Stimulated activated CD4-positive, alpha-beta T cell treated with anti-CD3 and anti-CD28 coated beads, Interleukin-1b, Interleukin-23, amount 100 ng/mL, for 1 hour (primary cell): ENCODE measurements at places on chromosomes 4 and X.

GRCh38 chr4:48944756-48945241, 38.2 kb upstream of the OCIAD2 start:
- DNase-seq = no peak

DNA sequence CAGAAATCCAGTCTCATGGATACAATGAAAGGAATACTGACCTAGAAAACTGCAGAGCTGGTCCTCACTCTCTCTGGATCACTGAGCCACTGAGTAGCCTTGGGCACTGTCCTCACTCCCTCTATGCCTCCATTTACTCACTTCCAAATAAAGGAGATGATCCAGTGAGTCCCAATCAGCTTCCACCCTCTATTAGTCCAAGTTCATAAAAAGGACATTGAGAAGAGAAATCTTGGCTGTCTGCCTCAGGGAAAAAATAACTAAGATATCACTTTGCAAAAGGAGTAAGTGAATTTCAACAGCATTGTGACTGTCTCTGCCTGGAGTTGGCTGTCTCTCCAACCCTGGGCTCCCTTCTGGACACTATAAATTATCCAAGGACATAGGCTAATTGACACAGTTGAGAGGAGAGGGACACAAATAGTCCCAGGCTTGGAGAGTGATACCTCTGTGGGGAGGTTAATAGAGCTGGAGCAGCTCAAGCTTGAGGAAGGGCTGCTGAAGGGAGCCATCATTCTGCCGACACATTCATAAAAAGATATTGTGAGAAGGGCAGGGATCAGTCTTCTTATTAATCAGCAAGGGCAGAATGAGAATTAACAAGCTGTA, 572.3 kb downstream of the RAB28 start:
- no peak for DNase-seq

DNA sequence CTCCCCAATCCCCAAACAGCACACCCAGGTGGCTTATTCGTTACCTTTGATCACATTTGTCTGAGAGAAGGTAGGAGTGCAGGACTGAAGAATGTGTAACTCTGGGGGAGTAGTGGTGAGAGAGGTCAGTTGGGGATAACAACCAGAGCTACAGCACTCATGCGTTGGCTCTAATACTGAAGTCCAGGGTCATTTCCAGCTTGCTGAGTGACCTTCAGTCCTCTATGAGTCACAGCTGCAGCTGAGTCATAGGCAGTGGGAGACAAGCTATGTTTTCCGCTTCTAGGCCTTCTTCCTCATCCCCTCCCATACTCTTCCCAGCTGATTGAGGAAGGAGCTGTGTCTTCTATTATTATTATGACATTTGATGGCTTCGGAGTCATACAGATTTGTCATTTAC, 31.6 kb upstream of the CT47C1 start:
- no peak for DNase-seq

- DNase-seq = no peak
Observed at GRCh38 chr4:73864365-73864764, 4.8 kb upstream of the CXCL1 start.

GRCh38 chr4:6500481-6501140, 28.2 kb upstream of the PPP2R2C start:
- no peak for DNase-seq

DNA sequence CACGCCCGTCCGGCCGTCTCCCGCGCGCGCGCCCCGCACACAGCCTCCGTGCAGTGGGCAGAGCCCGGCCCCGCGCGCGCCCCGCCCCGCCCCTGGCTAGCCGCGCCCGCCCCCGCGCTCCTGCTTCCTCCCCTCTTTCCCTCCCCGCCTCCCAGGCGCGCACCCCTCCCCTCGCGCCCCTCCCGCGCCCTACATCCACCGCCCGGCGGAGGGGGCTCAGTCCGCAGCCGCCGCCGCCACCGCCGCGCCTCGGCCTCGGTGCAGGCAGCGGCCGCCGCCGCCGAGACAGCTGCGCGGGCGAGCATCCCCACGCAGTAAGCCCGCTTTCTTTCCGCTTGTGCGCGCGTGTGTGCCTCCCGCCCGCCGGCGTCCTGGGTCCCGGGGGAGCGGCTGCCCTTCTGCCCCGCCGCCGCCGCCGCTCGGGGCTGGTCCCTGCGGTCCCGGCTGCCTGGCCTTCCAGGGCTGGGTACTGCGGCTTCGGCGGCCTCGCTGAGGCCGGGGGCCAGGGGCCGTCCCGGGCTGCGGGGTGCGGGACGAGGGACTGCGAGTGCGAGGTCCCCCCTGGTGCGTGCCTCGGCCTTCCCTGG, at the start of gene FHL1:
Gene FHL1 (plus strand): TSS at position 219 of the 587 bp plus-strand sequence.
- peak; percentile 21 for DNase-seq

GRCh38 chr4:123506011-123506695, 109.6 kb downstream of the SPRY1 start:
- DNase-seq = no peak

DNA sequence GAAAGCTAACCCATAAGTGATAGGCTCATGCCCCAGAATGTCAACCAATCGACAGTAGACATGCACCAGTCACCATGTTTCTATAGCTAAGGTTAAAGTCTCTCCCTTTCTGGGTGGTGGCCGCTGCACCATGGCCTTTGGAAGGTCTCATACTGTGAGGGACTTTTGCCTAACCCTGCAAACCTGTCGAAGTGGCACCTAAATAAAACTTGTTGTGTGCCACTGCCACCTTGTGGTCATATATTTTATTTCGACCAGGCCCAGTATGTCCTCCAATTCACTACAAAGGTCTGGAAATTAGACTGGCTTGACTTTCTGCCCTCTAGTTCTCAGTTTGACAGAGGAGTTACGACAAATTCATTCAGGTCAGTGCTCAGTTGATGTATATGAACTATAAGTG, 163.1 kb downstream of the SMARCA1 start:
- no peak for DNase-seq

- no peak for DNase-seq
Observed at GRCh38 chr4:118344801-118345200, 8.0 kb downstream of the PRSS12 start.

GRCh38 chr4:48668254-48669017, 111.6 kb downstream of the FRYL start:
- no peak for DNase-seq

- no peak for DNase-seq
Observed at GRCh38 chrX:42680666-42681065, 97.3 kb downstream of the PPP1R2C start.

DNA sequence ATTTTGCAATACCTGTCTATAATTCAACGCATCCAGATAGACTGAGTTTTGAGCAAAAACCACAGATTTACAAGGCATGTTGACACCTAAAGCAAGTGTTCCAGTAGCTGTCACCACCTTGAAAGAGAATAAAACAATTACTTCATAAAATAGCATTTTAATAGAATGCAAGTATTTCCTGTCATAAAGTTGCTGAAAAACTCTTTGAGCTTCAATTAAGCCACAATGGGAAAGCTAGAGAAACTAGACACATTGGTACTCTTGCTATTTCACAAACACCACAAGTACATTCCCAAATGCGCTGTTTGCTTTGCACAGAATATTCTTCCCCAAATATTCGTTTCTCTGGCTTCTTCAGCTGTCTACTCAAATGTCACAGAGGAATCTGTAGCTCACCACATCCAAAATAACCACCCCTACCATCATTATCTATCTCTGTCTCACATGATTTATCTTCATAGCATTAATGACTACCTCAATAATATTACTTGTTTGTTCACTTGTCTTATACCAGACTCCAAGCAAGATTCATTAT, 70.3 kb downstream of the DDX60 start:
- no peak for DNase-seq

GRCh38 chr4:129515356-129515755, 419.4 kb downstream of the C4orf33 start:
- DNase-seq = no peak

- DNase-seq = no peak
Observed at GRCh38 chr4:10019521-10020051, 1.7 kb downstream of the SLC2A9 start.

DNA sequence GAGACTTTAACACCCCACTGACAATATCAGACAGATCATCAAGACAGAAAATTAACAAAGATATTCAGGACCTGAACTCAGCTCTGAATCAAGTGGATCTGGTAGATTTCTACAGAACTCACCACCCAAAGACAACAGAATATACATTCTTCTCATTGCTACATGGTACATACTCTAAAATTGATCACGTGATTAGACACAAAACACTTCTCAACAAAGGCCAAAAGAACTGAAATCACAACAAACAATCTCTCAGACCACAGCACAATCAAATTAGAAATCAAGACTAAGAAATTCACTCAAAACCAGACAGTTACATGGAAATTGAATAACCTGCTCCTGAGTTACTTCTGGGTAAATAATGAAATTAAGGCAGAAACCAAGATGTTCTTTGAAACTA, 49.6 kb downstream of the DACH2 start:
- DNase-seq = no peak

DNA sequence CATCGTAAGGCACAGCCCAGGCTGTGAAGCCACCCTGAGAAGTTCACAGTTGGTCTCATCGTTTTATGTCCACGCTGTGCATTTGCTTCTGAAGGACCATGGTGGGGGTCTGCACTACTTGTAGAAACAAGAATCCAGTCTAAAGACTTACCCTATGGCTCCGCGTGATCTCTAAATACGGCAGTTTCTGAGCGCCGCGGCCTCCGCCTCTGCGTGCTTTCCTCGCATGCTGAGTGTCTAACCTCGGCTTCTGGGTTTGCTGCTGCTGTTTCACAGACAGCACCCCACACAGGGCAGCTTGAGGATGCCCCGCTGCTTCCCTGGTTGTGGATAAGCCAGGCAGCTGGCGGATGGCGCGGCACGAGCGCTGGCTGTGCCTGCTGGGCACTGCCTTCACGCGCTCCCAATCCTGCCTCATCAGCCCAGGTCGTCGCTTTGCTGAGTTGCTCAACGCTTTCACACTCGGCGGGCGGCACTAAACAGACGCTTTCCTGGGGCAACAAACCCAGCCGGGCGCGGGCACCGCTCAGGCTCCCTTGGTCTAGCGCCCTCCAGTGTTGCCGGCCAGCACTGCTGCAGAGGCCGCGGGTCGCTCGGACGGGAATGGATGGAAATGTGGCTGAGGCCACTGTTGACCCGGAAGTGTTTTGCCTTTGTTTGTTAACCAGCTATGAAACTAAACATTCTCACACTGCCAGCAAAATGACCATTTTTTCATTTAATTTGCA, 39.2 kb downstream of the FGFRL1 start:
- DNase-seq = no peak

DNA sequence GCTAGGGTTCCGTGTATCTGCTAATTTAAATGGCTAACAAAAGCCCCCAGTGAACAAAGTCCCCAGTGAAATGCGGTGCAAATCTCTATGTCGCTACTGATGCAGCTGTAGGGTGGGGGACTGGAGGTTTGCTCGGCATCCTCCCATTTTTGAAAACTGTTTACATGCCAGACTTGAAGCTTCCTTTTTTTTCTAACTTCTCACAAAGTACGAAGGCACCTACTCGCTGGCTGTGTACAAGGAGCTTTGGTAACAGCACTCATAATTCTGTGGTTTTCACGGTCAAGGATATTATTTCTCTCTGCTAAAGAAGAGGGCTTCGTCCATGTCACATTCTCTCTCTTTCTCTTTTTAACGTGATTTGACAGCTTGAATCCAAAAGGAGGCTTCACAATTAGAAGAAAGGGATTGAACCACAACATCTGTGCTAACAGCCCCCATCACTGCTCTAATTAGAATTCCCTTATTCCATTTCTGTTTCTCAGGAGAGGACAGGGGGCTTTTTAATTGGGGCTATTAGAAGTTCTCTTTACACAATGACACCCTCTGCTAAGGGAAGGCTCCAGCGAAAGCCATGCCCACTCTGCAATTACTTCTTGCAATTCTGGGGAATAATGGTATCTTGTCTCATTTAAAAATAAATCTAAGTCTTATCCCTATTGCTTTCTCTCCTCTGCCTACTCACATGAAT, 46.7 kb downstream of the TMEM156 start:
- DNase-seq = no peak

- DNase-seq = no peak
Observed at GRCh38 chrX:2266445-2267349, 234.1 kb downstream of the DHRSX start.

DNA sequence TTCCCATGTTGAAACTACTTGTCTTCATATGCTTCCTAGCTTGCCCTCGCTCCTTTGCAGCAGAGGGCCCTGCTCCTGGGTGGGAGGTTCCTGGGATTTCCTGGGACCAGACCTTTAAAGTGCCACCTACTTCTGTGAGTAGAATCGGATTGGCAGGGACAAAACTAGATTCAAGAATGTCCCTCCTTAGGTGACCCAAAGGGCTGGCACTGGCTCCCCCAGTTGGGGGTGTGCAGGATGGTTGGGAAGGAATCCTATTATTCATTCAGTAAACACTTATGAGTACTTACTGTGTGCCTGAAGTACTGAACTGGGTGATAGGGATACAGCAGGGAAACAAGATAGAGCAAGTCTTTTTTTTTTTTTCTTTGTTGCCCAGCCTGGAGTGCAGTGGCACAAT, 2.6 kb upstream of the KANTR start:
- DNase-seq = no peak

DNA sequence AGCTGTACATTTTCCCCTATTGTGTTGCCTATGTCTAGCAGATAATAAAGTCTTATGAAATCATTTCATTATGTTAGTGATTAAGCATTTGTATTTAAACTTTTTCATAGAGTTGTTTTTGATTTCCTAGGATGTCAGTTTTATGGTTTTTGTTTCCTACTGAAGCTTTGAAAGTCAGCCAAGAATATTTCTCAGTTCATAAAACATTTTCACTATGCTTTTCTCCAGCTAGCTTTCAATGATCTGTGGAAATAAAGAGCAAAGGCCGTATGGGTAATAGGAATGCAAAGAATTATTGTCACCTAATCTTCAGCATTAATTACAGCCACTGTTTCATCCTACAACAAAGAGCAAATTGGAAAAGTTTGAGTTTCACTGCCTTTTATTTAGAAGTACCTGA, 145.7 kb upstream of the NUDT6 start:
- no peak for DNase-seq

- no peak for DNase-seq
Observed at GRCh38 chr4:111115881-111116280, 493.0 kb upstream of the PITX2 start.

- DNase-seq = no peak
Observed at GRCh38 chr4:165541851-165542459, 163.1 kb downstream of the CPE start.

- no peak for DNase-seq
Observed at GRCh38 chr4:77125961-77126360, 31.0 kb upstream of the CCNG2 start.

GRCh38 chrX:10769696-10770619, 149.6 kb upstream of the MID1 start:
- no peak for DNase-seq

- no peak for DNase-seq
Observed at GRCh38 chrX:88990882-88991582, 244.0 kb downstream of the CPXCR1 start.

- no peak for DNase-seq
Observed at GRCh38 chrX:31331928-31332327, 260.1 kb upstream of the FTHL17 start.

- DNase-seq = no peak
Observed at GRCh38 chr4:46081248-46081647, 42.6 kb downstream of the GABRG1 start.

GRCh38 chr4:114385195-114385985, 213.2 kb upstream of the UGT8 start:
- DNase-seq = no peak

DNA sequence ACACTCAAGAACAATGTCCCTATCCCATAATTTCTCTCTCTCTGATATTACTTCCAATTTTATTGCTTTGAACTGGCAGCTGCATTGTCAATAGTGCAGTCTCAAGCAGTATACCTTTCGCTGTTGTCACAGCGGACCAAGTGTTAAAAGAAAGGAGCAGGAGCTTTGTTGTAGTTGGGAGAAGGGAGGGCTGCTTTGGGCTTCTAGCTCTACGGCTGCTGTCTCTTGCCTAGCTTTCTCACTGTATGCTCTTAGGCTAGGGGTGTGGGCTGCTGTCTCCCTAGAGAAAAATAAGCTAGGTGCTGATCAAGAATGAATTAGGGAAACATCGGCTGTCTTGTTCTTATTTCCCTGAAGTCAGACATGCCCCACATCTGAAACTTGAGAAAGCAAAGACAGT, 52.5 kb downstream of the TRPC5OS start:
- no peak for DNase-seq
